RWPE2 (cell line): ENCODE measurements at places on chromosomes 3 and 15.

- no peak for DNase-seq
Observed at GRCh38 chr3:134775831-134776230, 19.2 kb upstream of the EPHB1 start.

DNA sequence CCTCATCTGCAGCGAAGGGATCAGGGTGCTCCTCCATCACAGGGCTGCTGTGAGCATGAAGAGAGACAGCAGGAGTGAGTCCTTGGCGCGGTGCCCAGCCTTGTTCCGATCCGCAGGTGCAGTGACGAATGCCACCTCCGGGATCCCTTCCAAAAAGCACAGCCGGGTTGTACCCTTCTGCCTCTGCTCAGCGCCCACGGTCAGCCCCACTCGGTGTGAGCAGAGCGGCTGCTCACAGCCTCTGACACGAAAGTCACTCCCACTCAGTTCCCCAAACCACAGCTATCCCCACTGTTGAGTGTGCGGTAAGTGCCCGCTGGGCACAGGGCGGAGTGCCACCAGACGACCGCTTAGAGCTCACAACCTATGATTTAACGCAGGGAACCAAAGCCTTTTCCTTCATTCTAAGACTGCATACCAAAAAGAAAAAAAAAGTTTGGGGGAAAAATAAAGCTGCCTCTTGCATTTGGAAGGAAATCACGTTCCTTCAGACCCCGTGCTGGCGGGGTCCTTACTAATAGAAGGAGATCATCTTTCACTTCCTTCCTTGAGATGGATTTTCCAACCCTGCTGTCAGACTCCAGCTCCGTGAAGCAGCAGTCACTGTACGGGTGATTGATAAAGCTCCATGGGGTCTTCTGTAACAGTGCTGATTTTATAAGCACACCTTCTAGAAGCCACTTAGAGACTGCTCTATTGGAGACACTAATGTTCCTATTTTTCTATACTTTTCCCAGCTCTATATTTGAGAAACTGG lies 34.7 kb upstream of the TUBGCP5 start:
- no peak for DNase-seq

GRCh38 chr3:122415104-122415744 lies 638 bp downstream of the WDR5B start:
- no peak for DNase-seq

DNA sequence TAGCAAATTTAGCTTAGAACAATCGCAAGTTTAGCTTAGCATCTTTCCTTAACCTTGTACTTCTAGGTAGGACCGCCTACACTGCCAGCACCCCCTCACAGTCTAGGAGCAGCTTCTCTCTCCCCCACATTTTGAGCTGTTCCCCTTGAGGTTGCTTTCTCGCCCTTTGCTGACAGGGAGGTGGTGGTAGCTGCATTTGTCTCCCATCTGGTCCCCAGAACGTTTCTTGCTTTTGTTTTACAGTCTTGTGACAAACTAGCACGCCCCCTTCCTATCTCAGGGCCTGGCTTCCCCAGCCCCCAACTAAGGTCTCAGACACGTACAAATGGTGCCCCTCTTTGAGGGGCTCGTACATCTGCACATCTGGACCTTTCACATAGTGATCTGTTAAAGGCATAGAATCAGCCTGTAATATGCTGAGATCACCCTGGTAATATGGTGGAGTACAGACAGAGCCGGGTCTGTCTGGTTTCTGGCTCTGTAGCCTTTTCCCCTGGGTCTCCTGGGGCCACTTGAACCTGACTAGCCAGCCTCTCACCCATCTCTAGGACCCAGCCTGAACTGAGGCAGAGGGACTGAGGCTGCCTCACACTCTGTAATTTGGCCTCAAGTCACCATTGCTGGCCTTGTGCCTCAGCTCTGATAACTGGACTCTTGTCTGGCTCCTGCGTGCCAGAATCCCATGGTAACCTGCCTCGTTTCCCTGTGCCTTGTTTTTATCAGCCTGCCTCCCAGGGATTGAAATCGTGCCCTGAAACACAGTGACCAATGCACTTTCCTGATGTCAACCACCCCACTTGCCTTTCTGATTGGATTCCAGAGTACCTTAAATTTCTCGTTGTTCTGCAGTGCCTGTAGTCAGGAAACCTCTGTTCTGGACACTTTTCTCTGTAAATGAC lies 27.7 kb downstream of the CRTC3 start:
- DNase-seq = no peak

GRCh38 chr15:60590935-60591495 lies 112.1 kb upstream of the ICE2 start:
- peak; percentile 75 for DNase-seq

- no peak for DNase-seq
Observed at GRCh38 chr3:135929670-135930069, 35.9 kb upstream of the PPP2R3A start.

DNA sequence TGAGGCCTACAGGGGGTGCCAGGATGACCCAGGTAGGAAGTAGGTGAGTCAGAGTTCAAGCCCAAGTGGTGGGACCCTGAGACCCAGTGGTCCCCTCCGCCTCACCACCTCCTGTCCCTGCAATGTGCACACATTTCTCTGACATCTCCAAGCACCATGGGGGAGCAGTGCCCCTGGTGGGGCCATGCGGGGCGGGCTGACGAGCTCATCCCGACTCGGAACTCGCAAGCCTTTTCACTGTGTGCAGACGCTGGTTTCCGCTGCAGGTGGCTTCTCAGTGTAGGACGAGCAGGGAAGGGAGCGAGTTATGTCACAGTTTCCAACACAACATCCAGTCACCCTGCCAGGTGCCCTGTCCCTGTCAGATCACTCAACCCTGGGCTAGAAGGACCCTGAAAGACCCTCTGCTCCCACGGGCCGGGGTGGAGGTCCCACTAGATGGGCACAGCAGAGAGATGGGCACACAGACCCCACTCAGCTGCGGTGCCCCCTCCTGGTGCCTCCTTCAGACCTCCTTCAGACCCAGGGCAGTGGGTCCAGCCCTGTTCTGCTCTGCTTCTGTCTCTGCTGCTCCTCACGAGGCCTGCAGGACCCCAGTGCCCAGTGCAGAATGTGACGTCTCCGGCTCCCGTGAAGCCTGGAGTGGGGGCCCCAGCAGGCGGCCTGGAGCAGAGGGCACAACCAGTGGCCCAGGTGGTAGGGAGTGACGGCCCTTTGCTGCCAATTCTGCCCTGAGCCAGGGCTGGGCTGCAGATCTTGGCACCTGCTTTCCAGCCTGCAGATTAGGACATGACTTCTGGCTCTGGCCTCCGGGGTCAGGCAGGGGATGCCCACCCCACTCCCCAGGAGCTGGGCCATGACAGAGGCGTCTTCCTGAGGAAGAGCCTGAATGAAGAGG lies 102.0 kb upstream of the RPL32 start:
- DNase-seq = no peak

DNA sequence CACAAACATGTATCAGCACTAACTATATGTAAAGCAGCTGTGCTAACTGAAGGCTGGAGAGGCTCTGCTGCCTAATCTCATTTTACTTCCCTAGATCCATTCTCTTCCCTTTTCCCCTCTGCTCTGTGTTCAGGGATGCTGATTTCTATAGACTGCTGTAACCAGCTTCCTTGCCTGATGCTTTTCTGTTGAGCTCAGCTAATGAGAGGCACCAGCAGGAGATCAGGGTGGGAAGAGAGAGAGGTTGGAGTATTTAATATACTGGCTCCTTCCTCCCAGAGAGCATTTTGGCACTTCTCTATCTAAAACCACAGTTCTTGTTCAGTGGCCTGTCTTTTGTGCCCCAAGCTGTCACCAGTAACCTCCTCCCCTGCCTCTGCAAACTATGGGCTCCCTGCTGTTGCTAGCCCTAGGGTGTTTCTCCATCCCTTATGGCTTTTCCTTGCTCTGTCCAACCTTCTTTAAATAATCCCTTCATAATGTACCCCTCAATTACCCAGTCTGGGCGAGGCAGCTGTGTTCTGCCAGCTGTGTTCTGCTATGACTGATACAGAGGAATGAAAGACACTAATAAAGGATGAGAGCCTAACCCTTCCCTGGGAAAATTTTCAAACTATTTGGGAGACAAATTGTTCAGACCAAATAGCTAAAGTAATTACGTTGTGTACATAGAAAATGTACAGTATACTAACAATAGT lies 69.5 kb downstream of the CADPS start:
- DNase-seq = no peak

- DNase-seq = no peak
Observed at GRCh38 chr3:120710369-120710768, 28.3 kb upstream of the HGD start.

DNA sequence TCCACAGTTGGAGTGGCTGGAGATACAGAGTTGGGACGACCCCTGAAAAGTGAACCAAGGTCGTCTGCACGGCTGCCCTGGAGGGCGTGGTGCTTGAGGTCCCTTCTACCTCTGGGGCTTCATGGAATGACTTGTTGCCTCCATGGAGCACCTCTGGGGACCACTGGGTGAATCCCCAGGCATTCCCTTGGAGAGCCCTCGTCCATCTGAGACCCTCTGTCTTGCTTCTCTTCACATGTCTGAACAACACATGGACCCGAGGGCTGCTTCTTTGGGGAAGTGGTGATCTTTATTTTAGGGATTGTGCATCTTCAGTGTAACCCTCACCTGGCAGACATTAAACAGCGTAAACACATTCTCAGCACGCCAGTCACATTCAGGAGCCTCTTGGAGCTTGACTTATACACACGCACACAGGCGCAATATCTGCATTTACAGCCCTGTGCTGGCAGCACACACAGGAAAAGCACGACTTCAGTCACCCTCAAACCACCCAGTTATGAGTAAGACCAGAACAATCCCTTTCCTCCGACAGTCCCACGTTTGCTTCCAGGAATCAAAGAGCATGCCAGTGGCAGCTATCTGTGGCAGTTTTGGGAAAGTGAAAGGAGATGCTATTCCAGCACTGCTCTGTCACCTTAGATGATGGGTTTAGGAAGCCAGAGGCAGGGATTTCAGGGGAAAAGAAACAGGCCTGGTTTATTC lies 12.6 kb downstream of the FAM107A start:
- no peak for DNase-seq

DNA sequence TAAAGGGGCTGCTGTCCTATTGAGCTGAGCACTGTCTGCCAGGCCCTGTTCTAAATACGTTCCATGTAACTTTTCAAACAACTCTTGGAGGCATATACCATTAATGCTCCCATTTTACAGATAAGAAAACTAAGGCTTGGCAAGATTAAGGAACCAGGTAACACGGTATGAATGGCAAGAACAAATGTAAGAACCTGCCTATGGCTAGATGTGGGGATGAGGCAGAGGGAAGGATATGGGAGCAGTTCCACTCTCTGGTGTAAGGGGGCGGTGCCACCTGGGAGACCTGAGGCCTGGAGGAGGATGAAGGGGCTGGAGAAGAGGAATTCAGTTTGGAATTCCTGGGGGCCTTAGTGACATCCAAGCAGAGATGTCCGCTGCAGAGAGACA lies 3.8 kb upstream of the LMAN1L start:
- no peak for DNase-seq

GRCh38 chr3:30547716-30548115 lies 58.7 kb upstream of the TGFBR2 start:
- no peak for DNase-seq

GRCh38 chr15:67777773-67778172 lies 47.5 kb upstream of the SKOR1 start:
- no peak for DNase-seq

DNA sequence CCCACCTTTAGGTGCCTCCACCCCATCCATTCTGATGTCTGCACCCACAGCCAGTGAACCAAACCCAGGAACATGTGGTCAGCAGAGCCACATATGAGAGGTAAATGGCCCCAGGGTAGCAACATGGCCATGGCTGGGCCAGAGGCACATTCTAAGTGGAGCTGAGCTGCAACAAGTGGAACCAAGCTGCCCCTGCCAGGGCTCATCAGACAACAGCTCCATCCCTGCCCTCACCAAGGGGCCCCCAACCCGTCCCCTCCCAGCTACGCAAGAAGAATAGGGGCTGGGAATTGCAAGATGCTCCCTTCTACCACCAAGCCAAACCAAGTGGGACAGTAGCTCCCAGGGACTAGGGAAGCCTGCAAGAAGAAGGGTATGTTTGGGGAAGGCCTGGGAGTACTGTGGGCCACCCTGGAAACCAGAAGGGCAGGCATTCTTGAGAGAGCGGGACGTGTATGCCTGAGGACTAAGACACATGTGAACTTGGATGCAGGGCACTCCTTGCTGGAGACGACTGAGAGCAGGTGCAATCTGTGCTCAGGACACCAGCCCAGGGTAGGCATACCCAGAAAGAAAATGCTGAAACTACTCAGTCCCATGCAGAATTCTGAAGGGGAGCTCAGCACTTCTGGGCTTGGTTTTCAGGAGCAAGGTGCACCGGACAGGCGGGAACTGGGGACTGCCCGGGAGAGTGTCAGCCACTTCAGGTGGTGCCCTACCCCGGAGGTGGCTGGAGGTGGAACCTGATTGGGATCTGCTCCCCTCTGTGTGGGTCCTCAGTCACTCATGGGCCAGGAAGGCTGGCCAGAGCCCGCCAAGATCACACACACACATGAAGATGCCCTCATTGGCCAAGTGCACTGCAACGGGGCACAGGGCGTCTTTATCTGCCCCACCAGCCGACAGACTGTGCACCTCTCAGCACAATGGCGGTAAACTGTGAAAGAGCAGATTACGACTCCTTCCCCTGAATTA lies 9.5 kb downstream of the MYL3 start:
- peak; percentile 49 for DNase-seq

- DNase-seq = no peak
Observed at GRCh38 chr15:89812011-89812846, 2.4 kb downstream of the ANPEP start.

DNA sequence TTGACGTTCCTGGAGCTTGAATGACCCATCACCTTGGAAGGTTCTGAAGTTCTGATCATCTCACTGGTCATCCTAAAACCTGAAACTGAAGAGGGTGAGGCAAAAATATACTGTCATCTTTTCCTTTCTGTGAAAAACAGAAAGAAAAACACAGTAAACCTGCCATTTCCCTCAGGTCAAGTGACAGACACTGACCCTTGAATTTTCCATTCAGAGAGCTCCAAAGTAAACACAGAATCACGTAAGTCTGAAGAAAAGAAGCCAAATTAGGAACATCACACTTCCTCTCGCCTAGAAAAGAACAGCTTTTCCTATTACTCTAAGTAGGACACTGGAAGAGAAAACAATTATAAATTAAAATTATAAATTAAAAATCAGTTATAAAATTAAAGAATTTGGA lies 78.7 kb upstream of the TGFBR2 start:
- DNase-seq = no peak

DNA sequence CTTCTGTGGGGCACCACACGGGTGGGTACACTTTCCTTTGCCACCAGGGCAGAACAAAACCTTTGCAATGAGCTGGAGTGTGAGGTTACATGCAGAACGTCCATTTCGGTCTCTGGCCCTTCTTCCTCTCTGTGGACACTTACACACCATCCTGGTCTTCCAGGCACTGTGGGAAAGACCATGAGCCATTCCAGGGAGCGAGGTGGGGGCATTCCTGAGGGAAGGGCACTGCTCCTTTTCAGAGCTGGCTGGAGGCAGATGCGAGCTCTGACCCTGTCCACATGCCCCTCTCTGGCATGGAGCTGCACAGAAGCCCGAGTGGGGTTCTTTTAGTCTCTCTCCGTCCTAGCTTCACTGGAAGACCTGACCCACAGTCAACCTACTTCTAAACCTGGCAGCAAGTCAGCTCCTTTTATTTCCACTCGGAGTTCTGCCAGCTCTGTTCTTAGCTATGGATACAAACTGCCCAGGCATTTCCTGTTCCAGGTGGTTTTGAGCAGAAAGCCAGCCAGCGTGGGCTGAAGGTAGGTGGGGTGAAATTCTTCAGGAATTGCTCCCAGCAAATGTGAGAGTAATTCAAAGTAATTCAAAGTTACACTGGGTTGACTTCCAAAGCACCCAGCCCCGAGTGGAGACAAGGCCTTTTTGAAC lies 281.4 kb downstream of the ADAMTS17 start:
- DNase-seq = peak; percentile 89
